ENCODE measurements at places on chromosomes 7 and 10. TPM values are rescaled to one million over a fixed set of nuclear protein-coding genes. Genes with fewer than 3 reads are reported as not detected.
A peak's percentile ranks its signal among the peaks of the same experiment; 100 is the strongest.

PPP1R17 gene
- not detected for total RNA-seq

DNA sequence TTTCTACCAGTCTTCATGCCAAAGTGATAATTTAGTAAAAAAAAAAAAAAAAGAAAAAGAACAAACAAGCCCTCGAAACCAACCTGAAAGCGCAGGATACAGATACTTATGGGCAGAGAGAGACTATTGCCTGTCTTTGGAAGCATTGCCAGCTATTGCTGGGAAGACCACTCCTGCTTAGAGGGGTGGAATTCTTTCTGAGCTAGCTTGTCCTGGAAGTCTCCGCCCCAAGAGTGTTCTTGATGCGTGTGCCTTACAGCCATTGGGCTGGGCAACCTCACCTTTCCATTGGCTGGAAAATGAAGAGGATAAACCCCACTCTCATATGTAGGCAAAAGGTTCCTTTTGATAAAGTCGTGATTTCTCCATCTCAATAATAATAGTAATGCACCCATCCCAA lies 19.9 kb upstream of the INSYN2A start:
- no peak overlapping the region for H3K4me3 ChIP-seq
- no peaks in the 10 kb centered on the region for H3K4me1 ChIP-seq
- no peak for DNase-seq
- no peaks in the 10 kb centered on the region for H3K27me3 ChIP-seq
- H3K27ac ChIP-seq, result no peak overlapping the region
- H3K36me3 ChIP-seq, result no peaks in the 10 kb centered on the region

GRCh38 chr10:644076-644942 lies 45.2 kb downstream of the DIP2C start:
- H3K4me3 ChIP-seq, result no peak overlapping the region
- H3K27ac ChIP-seq, result no peak overlapping the region
- DNase-seq, result no peak
- H3K27me3 ChIP-seq, result no peaks in the 10 kb centered on the region

FERD3L gene
- total RNA-seq, result not detected

- peaks cover 14% of the 10 kb centered on the region for H3K4me1 ChIP-seq
- no peak overlapping the region for H3K27ac ChIP-seq
- DNase-seq, result no peak
Measured at GRCh38 chr7:139585042-139585441, 61.6 kb downstream of the CLEC2L start.

SMKR1 gene
- 5.3 TPM for total RNA-seq

GRCh38 chr7:2660359-2661095 lies 27.5 kb upstream of the AMZ1 start:
- no peaks in the 10 kb centered on the region for H3K27me3 ChIP-seq
- H3K27ac ChIP-seq, result no peak overlapping the region
- H3K36me3 ChIP-seq, result no peaks in the 10 kb centered on the region
- H3K4me3 ChIP-seq, result no peak overlapping the region
- peaks cover 6% of the 10 kb centered on the region for H3K4me1 ChIP-seq

- H3K27ac ChIP-seq, result peak overlapping the region; percentile 97
- peaks cover 43% of the 10 kb centered on the region for H3K4me1 ChIP-seq
- DNase-seq, result peak; percentile 64
Measured at GRCh38 chr7:87152897-87153641, 816 bp downstream of the DMTF1 start.

STRIP2 gene
- 15.6 TPM for total RNA-seq

- H3K27me3 ChIP-seq, result no peaks in the 10 kb centered on the region
- no peak overlapping the region for H3K4me3 ChIP-seq
- no peak overlapping the region for H3K27ac ChIP-seq
- no peak for DNase-seq
- H3K36me3 ChIP-seq, result no peaks in the 10 kb centered on the region
Measured at GRCh38 chr7:117186218-117187010, 136.4 kb downstream of the WNT2 start.

C7orf57 gene
- 0.15 TPM for total RNA-seq

TRIM50 gene
- total RNA-seq, result not detected

- no peak overlapping the region for H3K4me3 ChIP-seq
- no peak for DNase-seq
- H3K36me3 ChIP-seq, result no peaks in the 10 kb centered on the region
Measured at GRCh38 chr10:69835875-69836730, 34.4 kb downstream of the COL13A1 start.

LEP gene
- not detected for total RNA-seq

- H3K27ac ChIP-seq, result no peak overlapping the region
- H3K4me3 ChIP-seq, result no peak overlapping the region
- H3K27me3 ChIP-seq, result peaks cover 41% of the 10 kb centered on the region
- no peak for DNase-seq
- H3K36me3 ChIP-seq, result no peaks in the 10 kb centered on the region
Measured at GRCh38 chr10:113609704-113610108, 54.1 kb downstream of the NRAP start.

FBXL13 gene
- total RNA-seq, result not detected

DNA sequence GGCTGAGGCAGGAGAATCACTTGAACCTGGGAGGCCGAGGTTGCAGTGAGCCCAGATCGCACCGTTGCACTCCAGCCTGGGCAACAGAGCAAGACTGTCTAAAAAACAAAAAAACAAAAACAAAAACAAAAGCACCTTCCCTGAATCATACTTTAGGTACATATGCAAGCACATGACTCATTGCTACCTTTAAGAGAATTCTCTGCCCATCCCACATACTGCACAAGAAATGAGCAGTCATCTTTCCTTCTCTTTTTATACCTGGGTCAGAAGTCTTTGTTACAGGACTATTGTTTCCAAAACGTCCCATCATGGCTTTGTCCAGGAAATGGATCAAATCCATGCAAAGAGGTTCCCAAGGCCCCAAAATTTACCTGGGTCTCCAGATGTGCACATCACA lies 21.5 kb upstream of the AKR1B10 start:
- H3K36me3 ChIP-seq, result no peaks in the 10 kb centered on the region
- no peak overlapping the region for H3K4me3 ChIP-seq
- no peaks in the 10 kb centered on the region for H3K4me1 ChIP-seq
- no peak for DNase-seq
- peaks cover 13% of the 10 kb centered on the region for H3K27me3 ChIP-seq
- H3K27ac ChIP-seq, result no peak overlapping the region

GAD2 gene
- total RNA-seq, result not detected

SFTPD gene
- total RNA-seq, result not detected

DNA sequence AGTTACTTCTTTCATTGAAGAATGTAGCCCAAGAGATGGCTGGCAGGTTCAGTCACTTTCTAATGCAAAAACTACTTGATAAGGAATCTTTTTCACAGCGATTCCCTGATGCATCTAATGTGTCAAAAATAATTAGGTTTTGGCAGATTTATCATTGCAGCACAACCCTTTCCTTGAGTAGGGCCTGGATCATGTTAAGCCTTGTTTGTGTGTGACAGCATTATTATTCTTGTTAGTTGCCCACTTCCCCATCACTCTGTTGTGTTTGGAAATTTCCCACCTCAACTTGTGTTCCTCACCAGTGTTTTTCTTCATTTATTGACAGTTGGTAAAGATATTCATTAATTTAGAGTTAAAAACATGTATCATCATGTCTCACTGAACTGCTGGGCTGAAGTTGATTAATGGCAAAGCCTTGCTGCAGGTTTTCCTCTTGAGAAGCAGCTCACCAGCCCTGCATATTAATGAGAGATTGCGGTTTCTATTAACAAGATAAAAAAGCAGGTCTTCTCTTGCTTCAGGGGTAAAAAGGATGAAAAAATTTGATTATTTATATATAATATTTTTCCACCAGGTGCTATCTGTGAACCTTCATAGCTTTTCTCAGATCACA lies 233.3 kb upstream of the MDFIC start:
- DNase-seq, result no peak
- H3K4me1 ChIP-seq, result no peaks in the 10 kb centered on the region
- no peak overlapping the region for H3K27ac ChIP-seq
- no peaks in the 10 kb centered on the region for H3K27me3 ChIP-seq

DNA sequence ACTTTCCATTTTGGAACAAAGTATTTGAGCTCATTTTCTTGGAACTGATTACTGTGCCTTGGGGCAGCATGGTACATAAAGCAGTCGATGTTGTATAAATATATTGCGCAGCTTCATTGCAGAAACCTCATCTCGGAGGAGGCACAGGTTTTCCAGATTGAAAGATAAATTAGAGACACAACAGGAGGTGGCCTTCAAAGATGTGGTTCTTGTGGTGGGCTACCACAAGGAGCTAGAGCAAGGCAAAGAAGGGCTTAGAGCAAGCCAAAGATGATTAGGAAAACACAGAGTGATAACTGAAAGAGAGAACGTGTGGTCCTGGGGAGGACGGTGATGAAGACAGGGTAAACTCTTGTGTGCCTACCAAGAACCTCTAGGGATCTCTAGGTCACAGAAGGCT lies 169.1 kb upstream of the TNS3 start:
- H3K27ac ChIP-seq, result no peak overlapping the region
- peaks cover 2% of the 10 kb centered on the region for H3K27me3 ChIP-seq
- H3K4me3 ChIP-seq, result no peak overlapping the region
- peaks cover 3% of the 10 kb centered on the region for H3K4me1 ChIP-seq

FAM25G gene
- total RNA-seq, result not detected

GNAT3 gene
- total RNA-seq, result not detected

- DNase-seq, result no peak
- H3K27ac ChIP-seq, result no peak overlapping the region
- H3K27me3 ChIP-seq, result no peaks in the 10 kb centered on the region
- no peaks in the 10 kb centered on the region for H3K4me1 ChIP-seq
- H3K4me3 ChIP-seq, result no peak overlapping the region
Measured at GRCh38 chr7:11026452-11027359, 53.0 kb downstream of the PHF14 start.

DNA sequence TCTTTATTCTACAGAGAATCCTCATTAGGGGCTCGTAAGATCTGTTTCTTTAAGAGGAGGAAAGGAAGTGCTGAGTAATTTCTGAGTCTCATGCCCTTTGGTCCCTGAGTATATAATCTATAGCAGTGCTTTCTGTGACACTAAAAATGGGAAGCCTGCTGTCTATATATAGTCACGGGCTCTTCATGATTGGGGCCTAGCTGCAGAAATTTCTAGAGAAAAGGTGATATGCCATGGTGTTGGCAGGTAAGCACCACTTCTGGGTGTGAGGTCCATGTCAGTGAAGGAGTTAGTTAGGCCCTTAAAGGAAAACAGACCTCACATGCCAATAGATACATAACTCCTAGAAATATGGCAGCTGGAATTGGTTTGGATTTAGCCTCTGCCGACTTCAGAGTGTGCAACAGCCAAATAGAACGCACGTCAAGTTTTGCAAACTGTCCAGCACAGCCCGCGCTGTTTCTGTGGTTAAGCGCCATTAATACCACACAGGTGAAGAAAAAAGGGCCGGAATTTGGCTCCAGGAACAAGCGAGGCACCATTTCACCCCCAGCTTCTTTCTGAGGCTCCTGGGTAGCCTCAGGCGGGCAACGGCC lies 123.2 kb downstream of the TACC2 start:
- H3K27me3 ChIP-seq, result peaks cover 57% of the 10 kb centered on the region
- H3K4me1 ChIP-seq, result peaks cover 3% of the 10 kb centered on the region
- no peaks in the 10 kb centered on the region for H3K36me3 ChIP-seq
- no peak overlapping the region for H3K4me3 ChIP-seq
- no peak for DNase-seq
- no peak overlapping the region for H3K27ac ChIP-seq

DNA sequence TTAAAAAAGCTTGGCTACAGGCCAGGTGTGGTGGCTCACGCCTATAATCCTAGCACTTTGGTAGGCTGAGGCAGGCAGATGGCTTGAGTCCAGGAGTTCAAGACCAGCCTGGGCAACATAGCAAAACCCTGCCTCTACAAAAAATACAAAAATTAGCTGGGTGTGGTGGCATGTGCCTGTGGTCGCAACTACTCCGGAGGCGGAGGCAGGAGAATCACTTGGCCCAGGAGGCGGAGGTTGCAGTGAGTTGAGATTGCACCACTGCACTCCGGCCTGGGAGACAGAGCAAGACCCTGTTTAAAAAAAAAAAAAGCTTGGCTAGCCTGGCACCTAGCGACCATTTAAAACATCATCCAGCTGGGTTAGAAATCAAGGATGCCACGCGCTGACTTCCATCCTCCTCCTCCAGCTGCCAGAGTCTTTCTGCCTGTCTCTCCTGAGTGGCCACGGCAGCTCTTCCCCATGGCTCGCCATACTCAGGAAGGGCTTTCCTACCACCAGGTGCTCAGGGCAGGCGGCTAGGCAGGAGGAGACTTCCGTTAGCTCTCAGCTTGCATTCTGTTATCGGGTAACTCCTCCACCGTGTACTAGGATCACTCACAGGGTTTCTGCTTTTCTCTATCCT lies 45.0 kb downstream of the DENND2A start:
- no peak for DNase-seq
- H3K4me3 ChIP-seq, result no peak overlapping the region
- no peaks in the 10 kb centered on the region for H3K36me3 ChIP-seq

- peaks cover 32% of the 10 kb centered on the region for H3K4me1 ChIP-seq
- no peaks in the 10 kb centered on the region for H3K27me3 ChIP-seq
Measured at GRCh38 chr7:87151729-87152111, 533 bp upstream of the DMTF1 start.

DNA sequence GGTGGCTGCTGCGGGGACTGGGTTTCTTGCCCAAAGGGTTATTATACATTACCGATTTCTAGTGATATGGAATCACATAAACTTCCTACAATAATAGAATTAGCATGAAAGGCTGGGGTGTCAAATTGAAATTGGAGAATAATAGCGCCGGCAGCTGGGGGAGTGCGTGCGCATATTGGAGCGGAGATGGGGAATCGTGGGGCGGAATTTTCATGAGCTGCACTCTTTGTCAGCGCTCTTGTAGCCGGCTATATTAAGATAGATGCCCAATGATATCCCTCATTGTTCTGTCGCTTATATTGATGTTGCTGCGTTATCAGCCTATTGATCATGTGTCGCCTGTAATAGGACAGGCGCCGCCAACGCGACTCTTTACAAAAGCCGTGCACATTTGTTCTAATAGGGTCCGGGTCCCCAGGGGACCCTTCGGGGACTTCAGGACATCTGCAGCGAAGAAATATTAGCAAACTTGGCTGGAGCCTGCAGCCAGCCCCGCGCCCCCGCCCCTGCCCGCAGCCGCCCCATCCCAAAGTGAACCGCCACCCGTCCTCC lies 5.1 kb downstream of the UNCX start:
- no peak overlapping the region for H3K4me3 ChIP-seq
- peaks cover 7% of the 10 kb centered on the region for H3K4me1 ChIP-seq
- no peak for DNase-seq
- H3K36me3 ChIP-seq, result peaks cover 5% of the 10 kb centered on the region
- H3K27ac ChIP-seq, result peak overlapping the region; percentile 33

GRCh38 chr7:126026421-126027088 lies 1096.9 kb upstream of the POT1 start:
- H3K4me3 ChIP-seq, result no peak overlapping the region
- no peaks in the 10 kb centered on the region for H3K27me3 ChIP-seq
- no peak overlapping the region for H3K27ac ChIP-seq
- no peak for DNase-seq
- H3K36me3 ChIP-seq, result no peaks in the 10 kb centered on the region
